ENCODE measurements at places on chromosomes 13 and 19.

GRCh38 chr13:45295536-45295935 lies 45.4 kb downstream of the TPT1 start:
- no peak for DNase-seq

DNA sequence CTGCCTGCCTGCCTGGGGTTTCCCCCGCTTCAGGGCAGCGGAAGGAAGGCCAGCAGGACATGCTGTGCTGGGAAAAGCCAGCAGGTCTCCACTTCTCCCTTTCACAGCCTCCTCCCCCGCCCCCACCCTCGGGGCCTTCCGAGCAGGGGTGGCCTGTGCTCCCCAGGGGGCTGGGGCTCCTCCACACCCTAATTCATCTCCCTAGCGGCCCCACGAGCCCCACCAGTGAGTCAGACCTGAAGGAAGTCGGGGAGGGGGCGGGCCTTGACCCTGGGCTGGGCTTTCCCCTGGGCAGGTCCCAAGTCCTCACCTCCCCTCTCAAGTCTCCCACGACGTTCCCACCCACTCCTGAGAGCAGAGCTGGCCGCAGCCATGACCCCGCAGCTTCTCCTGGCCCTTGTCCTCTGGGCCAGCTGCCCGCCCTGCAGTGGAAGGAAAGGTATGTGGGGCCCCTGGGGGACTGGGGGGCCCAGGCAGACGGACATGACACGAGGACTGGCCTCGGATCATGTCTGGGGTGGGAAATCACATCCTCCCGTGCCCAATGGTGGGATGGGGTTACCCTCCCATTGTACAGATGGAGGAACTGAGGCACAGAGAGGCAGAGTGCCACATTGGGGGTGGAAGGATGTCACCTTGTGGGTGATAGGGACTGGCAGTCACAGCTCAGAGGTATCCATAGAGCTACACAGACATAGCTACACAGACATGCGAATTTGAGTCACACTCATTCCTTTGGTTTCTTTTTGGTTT lies at the start of gene EBI3:
Gene EBI3, plus strand, starts transcription at position 345 of the 753 bp plus-strand sequence. Its CDS starts 28 bp downstream, at position 373.
- no peak for DNase-seq

- no peak for DNase-seq
Observed at GRCh38 chr19:29326849-29327840, 114.2 kb upstream of the UQCRFS1 start.

DNA sequence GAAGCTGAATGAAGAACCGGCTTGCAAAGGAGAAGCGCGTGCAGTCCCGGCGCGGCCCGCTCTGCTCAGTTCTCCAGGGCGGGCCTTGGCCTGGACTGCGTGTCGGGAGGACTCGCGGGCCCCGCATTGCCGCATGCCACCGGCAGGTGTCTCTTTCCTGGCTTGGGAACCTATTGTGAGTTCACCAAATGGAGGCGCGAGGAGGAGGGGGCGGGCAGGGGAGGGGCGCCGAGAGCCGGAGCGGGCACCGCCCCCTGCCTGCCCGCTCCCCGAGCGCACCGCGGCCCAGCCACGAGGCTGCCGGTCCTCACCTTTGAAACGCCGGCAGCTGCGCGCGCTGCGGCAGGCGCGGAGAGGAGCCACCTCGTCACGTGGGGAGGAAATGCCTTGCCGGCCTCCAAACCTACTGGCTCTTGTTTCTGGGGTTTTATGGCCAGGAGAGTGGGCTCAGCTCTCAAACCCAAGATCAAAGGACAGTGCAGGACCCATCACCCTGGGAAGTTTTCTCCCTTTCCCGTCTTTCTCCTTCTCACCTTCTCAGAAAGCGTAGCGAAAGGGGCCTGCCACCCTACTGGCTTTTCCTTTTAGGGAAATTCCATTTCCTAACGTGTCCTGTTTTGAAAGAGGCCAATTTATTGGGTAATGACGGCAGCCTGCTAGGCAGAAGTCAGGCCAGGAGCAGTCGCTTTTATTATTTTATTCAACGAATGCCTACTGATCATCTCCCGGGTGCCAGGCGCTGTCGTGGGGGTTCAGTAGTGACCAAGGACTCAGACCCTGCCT lies 13.8 kb upstream of the UBE2L5 start:
- DNase-seq: peak; percentile 78

DNA sequence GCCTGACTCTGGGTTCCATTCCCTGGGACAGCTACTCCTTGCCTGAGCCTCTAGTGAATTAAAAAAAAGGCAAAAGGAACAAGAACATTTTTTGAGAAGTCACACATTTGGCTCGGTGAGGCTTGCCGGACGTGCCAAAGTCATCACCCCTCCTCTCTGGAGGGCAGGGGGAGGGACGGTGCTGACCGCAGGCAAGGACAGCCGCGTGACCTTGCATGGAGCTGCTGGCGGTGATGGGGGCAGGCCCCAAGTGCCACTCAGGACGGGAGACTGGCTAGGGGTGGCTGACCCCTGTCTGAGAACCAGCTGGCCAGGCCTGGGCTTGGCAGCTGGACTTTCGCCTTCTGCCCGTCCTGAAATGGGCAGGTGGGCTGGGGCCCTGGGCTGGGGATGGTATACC lies 26.4 kb downstream of the MAP2K2 start:
- no peak for DNase-seq

DNA sequence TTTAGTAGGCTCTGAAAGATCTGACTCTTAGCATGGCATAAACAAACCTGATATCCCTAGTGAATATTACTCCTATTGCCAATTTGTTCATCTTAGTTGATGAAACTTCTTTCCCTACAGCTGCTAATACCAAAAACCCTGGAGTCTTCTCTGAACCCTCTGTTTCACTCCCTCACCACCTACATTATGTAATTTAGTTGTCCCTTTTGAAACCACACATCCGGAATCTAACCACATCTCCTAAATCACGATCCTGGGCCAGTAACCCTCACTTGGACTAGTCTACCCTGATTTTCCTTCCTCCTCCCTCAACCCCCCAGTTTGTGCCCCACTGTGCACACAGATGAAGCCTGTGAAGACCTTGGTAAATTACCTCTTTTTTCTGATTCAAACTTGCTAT lies 1.2 kb downstream of the ZNF256 start:
- DNase-seq: no peak

GRCh38 chr13:104357174-104357573 lies 1291.0 kb upstream of the SLC10A2 start:
- DNase-seq: no peak

DNA sequence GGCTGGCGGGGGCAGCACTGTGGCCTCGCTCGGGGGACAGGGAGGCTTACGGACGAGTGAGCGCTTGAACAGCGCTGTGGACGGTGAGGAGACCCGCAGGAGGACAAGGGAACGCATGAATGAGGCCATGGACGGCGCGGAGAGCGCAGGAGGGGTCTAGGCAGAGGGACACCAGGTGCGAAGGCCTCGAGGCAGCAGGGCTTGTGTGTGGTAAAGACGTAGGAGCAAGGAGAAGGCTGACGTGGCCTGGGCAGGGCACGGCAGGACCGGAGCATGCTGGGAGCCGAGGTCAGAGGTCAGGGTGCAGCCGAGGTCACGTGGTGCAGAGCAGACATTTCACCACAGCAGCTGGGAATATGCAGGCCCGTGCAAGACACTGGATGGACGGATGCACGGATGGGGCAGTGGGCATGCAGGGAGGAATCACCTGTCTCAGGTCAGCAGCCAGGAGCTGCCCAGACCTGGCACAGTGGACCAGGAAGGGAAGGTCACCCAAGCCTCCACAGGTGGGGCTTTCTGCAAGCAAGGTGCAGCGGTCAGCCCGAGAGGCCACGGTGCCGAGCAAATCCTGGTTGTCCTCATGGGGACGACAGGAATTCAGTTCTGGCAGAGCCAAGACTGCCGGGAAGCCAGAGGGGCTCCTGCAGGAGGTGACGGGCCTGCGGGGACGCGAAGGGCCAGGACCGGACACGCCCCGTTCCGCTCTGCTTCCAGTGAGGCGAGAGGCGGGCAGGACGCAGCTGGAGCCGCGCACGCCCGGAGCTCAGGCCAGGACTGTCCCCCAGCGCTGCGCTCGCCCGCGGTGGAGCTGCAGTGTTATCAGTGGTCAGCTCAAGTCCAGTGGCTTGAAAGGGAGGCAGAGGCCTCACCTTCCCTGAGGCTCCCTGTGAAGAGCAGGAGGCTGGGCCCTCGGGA lies 72.2 kb downstream of the RASA3 start:
- DNase-seq: no peak

GRCh38 chr13:92172191-92172590 lies 773.8 kb downstream of the GPC5 start:
- DNase-seq: no peak

DNA sequence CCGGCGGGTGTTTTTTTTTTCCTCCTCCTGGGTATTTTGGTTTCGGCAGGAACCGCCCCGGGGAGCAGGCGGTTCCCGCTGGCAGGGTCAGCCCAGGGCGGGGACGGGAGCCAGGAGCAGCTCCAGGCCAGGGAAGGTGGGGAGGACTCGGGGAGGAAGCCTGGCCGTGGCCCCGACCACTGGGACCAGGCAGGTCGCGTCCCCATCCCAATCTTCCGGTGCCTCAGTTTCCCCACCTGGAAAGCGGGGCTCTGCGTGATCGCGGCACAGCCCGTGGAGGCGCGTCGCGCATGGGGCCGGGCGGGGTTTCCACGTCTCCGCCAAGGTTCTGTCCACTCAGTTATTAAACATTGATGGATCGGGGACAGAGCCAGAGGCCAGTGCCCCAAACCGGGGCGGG lies 34.8 kb downstream of the IL12RB1 start:
- DNase-seq: no peak

GRCh38 chr13:94710881-94711560 lies 1.3 kb downstream of the SOX21 start:
- DNase-seq: peak; percentile 28

GRCh38 chr19:15944401-15944800 lies 4.4 kb upstream of the OR10H4 start:
- DNase-seq: no peak

GRCh38 chr13:64186503-64187250 lies 2771.0 kb upstream of the PCDH20 start:
- no peak for DNase-seq

GRCh38 chr13:83943530-83944279 lies 61.4 kb upstream of the SLITRK1 start:
- DNase-seq: peak; percentile 14

DNA sequence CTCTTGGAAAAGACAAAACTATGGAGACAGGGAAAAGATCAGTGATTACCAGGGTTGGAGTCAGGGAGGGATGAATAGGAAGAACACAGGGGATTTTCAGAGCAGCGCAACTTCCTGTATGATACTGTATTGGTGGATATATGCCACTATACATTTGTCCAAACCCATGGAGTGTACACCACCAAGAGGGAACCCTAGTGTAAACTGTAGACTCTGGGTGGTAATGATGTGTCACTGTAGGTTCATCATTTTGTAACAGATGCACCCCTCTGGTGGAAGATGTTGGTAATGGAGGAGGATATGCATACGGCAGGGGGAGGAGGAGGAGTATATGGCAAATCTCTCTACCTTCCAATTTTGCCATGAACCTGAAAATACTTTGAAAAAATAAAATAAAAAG lies 68.1 kb downstream of the UFM1 start:
- no peak for DNase-seq

DNA sequence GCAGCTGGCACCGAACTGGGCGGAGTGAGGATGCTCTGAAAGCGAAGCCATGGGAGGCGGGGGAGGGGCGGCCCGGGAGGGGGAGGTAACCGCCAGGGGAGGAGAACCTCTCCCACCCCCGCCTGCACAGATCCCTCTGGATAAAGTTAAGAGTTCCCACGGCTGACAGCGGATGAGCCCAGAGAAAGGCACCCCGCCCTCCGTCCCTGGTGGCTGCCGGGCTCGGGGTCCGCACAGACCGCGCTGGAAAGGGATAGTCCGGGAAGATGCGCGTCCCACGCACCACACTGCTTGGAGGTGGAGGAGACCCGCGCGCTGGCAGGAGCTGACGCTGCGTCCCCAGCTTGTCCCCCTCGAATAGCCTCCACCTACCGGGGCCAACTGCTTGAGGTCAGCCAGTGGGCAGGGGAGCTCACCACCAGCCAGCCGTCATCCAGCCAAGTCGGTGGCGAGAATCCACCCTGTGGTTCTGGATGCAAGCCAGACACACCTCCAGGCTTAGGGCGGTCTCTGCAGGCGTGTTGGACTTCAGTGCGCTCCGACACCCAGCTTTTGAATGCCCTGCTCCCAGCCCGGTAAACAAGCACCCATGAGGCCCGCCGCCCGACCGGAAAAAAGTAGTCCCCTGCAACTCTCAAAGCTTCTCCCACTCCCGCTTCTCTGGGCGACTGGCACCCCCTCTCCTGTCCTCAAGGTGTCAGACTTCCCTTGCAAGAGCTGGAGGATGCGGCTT lies at the start of gene TRPC4:
Gene TRPC4, minus strand, starts transcription at position 17 of the 733 bp plus-strand sequence. CDS start 86,439 bp downstream, outside the sequence.
- DNase-seq: peak; percentile 72

- no peak for DNase-seq
Observed at GRCh38 chr13:102380012-102380411, 21.8 kb downstream of the FGF14 start.

DNA sequence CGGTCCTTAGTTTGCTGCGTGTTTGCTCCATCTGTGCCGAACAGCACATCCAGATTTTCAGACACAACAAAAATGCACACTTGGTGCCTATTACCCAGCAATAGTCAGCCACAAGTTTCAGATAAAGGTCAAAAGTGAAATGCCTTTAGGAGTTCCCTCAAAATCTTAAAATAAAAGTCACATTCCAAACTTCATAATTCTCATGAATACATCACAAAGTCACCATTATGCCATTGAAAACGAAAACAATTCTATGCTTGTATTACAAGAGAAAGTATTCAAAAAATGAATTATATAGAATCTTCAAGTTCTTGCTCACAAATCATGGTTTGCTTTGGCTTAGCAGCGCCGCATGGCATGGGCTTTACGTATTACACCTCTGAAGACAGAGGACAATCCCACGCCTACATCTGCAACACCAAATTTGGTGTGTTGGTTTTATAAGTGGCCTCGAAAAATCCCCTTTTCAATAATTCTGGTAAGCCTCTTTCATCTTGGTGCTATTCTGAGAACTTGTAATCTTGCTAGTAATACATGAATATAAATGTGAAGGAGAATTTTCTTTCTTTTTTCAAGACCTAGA lies 26.6 kb downstream of the COL4A1 start:
- no peak for DNase-seq

GRCh38 chr19:46482631-46483030 lies 11.3 kb upstream of the PNMA8A start:
- DNase-seq: no peak

DNA sequence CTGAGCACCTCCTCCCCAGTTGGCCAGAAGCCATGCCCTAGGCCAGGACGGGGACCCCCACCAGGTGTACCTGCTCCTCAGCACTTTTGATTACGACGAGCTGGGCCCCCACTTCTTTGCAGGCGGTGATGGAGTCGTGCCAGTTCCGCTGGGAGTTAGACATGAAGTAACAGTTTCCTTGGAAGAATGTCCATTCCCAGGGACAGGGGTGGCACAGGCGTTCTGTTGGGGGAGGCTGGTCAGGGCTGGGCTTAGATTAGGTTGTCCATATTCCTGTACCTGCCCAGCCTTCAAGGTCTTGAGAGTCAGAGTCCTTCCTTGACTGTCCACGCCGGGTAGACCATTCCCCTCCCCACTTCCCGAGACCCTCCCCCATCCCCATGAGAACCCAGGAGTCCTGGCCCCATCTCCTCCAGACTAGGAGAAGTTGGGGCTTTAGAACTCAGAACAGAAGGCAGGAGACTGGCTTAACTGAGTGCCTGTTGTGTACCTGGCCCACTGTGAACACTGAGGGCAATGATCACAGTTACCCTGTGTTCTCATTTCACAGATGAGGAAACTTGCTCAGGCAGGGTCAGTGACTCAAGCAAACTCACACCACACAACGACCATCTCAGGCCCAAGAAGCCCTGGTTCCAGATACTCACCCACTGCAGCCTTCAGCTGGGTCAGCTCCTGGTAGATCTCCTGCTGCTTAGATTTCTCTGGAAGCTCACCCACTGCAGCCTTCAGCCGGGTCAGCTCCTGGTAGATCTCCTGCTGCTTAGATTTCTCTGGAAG lies 2.3 kb downstream of the CD209 start:
- DNase-seq: no peak

- no peak for DNase-seq
Observed at GRCh38 chr13:60679928-60680694, 283.1 kb downstream of the TDRD3 start.
